T-helper 2 cell treated with Interferon-gamma antibody and Interleukin-4, amounts not matched to agents 5 μg/mL and 100 μg/mL, for 36 hours (primary cell): ENCODE measurements at places on chromosomes 13 and 19.

DNA sequence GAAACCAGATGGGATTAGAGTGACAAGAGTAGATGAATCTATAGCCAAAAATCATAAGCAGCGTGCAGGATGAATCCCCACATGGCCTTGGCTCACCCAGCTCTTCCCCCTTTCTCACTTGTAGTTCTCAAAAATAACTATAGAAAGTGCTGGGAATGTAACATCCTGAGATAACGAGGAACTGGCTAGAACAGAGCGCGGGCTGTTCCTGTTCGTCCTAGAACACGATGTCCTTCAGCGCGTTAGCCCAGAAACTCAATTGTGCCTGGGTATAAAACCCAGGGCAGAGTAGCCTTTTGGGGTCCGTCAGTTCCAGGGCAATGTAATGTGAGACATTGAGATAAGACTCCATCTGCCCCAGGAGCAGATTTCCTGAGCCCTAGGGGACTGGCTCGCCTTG is 326.2 kb downstream of the TSHZ3 start:
- no peaks in the 10 kb centered on the region for H3K36me3 ChIP-seq
- H3K27me3 ChIP-seq = no peaks in the 10 kb centered on the region
- no peak for DNase-seq
- no peak overlapping the region for H3K4me3 ChIP-seq
- no peak overlapping the region for H3K27ac ChIP-seq

- H3K27me3 ChIP-seq = no peaks in the 10 kb centered on the region
- no peak overlapping the region for H3K27ac ChIP-seq
- H3K4me1 ChIP-seq = no peaks in the 10 kb centered on the region
- DNase-seq = no peak
Measured at GRCh38 chr13:33262062-33262487, 23.5 kb downstream of the STARD13 start.

- no peak overlapping the region for H3K27ac ChIP-seq
- no peaks in the 10 kb centered on the region for H3K27me3 ChIP-seq
- H3K4me3 ChIP-seq = no peak overlapping the region
- no peaks in the 10 kb centered on the region for H3K4me1 ChIP-seq
Measured at GRCh38 chr13:68292601-68293000, 1062.5 kb upstream of the PCDH9 start.

DNA sequence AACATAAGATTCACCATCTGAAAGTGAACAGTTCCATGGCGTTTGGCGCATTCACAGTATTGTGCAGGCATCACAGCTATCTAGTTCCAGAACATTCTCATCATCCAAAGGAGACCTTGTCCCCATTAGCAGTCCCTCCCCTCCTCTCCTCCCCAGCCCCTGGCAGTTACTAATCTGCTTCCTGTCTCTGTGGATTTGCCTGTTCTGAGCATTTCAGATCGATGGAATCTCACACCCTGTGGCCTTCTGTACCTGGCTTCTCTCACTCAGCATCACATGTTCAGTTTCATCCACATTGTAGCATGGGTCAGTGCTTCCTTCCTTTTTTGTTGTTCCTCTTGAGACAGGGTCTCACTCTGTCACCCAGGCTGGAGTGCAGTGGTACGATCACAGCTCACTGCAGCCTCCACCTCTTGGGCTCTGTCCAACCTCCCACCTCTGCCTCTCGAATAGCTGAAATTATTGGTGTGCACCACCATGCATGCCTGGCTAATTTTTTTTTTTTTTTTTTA is 34.6 kb downstream of the CRTC1 start:
- H3K36me3 ChIP-seq = no peaks in the 10 kb centered on the region
- no peak overlapping the region for H3K27ac ChIP-seq

GRCh38 chr13:73603646-73604045 is 530.6 kb downstream of the KLF12 start:
- peaks cover 4% of the 10 kb centered on the region for H3K4me1 ChIP-seq
- no peaks in the 10 kb centered on the region for H3K27me3 ChIP-seq
- H3K27ac ChIP-seq = no peak overlapping the region

DNA sequence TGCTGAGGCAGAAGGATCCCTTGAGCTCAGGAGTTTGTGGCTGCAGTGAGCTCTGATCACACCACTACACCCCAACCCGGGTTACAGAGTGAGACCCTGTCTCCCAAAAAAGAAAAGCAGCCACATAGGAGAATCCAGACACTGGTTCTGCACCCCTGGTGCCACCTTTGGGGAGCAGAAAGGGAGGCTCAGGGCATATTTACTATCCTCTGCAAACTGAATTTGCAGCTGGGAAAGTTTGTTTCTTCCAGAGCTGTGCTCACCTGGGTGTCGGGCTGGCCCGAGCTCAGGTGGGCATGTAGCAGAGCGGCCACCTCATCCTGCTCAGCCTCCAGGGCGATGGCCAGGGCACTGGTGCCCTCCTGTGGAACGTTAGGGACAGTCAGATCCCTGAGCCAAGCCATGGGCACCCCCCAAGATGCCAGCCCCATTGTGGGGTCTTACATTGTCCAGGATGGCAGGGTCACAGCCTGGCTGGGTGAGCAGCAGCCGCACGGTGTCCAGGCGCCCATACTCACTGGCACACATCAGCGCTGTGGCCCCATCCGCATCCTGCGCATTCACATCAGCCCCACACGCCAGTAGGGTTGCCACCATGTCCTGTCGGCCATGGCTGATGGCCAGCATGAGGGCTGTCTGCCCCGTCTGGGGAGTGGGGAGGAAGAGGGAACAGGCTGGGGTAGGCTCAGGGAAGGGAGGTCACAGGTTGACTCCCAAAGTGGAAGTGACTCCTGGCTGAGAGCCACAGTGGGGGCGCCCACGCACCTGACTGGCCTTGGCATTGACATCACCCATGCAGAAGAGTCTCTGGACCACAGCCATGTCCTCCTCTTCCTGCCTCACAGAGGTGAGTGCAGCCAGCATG is 3.1 kb downstream of the RPS28 start:
- H3K27ac ChIP-seq = no peak overlapping the region
- no peak overlapping the region for H3K4me3 ChIP-seq
- no peaks in the 10 kb centered on the region for H3K27me3 ChIP-seq
- H3K36me3 ChIP-seq = peaks cover 28% of the 10 kb centered on the region
- peaks cover 20% of the 10 kb centered on the region for H3K4me1 ChIP-seq

- no peak overlapping the region for H3K4me3 ChIP-seq
- DNase-seq = no peak
- H3K27ac ChIP-seq = no peak overlapping the region
- H3K36me3 ChIP-seq = no peaks in the 10 kb centered on the region
- no peaks in the 10 kb centered on the region for H3K27me3 ChIP-seq
Measured at GRCh38 chr13:58994077-58994476, 1169.7 kb downstream of the DIAPH3 start.

GRCh38 chr13:60329221-60329923 is 67.6 kb upstream of the TDRD3 start:
- peaks cover 28% of the 10 kb centered on the region for H3K27me3 ChIP-seq
- no peak for DNase-seq
- H3K36me3 ChIP-seq = no peaks in the 10 kb centered on the region
- H3K27ac ChIP-seq = no peak overlapping the region
- H3K4me3 ChIP-seq = no peak overlapping the region

DNA sequence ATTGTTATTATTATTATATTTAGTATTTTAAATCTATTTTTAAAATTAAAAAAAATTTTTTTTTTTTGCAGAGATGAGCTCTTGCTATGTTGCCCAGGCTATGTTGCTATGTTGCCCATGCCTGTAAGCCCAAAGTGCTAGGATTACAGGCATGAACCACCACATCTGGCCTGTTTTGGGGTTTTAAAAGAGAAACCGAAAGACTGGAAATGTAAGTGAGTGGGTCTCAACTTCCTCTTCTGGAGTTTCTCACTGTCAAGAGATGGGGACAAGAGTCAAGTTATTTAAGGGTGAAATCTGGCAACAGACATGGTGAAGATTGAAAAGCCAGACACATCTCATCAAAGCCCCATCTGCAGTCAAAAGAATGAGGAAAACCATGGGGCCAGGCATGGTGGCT is 4.2 kb upstream of the OR7G3 start:
- H3K27me3 ChIP-seq = peaks cover 2% of the 10 kb centered on the region
- no peak for DNase-seq
- H3K27ac ChIP-seq = no peak overlapping the region
- peaks cover 6% of the 10 kb centered on the region for H3K4me1 ChIP-seq
- no peaks in the 10 kb centered on the region for H3K36me3 ChIP-seq

DNA sequence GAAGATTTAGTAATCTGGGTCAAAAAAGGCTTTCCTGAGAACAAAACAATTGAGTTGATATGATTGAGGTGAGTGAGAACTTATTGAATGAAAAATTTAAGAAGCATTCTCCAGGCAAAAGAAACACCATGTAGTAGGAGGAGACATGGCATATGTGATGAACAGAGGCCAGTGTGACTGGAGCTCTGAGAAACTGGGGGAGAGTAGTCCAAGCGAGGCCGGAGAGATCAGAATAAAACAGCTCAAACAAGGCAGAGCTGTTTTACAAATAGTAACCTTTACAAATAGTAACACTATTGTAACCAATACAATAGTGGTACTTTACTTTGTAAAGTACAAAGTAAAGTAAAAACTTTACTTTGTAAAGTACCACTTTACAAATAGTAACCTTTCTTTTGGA is 1159.1 kb downstream of the PCDH9 start:
- H3K27me3 ChIP-seq = no peaks in the 10 kb centered on the region
- H3K36me3 ChIP-seq = no peaks in the 10 kb centered on the region
- no peaks in the 10 kb centered on the region for H3K4me1 ChIP-seq
- H3K4me3 ChIP-seq = no peak overlapping the region
- no peak overlapping the region for H3K27ac ChIP-seq
- DNase-seq = no peak

GRCh38 chr13:39563470-39563735 is 39.6 kb downstream of the LHFPL6 start:
- no peaks in the 10 kb centered on the region for H3K4me1 ChIP-seq
- H3K27ac ChIP-seq = no peak overlapping the region
- no peak for DNase-seq

- no peak overlapping the region for H3K27ac ChIP-seq
- H3K36me3 ChIP-seq = no peaks in the 10 kb centered on the region
- no peak overlapping the region for H3K4me3 ChIP-seq
- DNase-seq = no peak
- no peaks in the 10 kb centered on the region for H3K4me1 ChIP-seq
Measured at GRCh38 chr13:24087605-24088225, 72.8 kb upstream of the SPATA13 start.

GRCh38 chr13:77696879-77697216 is 639 bp upstream of the SLAIN1 start:
- peak overlapping the region; percentile 38 for H3K27ac ChIP-seq
- peak overlapping the region; percentile 84 for H3K4me3 ChIP-seq
- H3K4me1 ChIP-seq = peaks cover 36% of the 10 kb centered on the region
- DNase-seq = no peak
- peaks cover 36% of the 10 kb centered on the region for H3K27me3 ChIP-seq

- H3K4me3 ChIP-seq = no peak overlapping the region
- H3K4me1 ChIP-seq = peaks cover 20% of the 10 kb centered on the region
- peaks cover 27% of the 10 kb centered on the region for H3K27me3 ChIP-seq
- no peak overlapping the region for H3K27ac ChIP-seq
- DNase-seq = no peak
- peaks cover 2% of the 10 kb centered on the region for H3K36me3 ChIP-seq
Measured at GRCh38 chr19:11384778-11385129, 640 bp upstream of the EPOR start.

DNA sequence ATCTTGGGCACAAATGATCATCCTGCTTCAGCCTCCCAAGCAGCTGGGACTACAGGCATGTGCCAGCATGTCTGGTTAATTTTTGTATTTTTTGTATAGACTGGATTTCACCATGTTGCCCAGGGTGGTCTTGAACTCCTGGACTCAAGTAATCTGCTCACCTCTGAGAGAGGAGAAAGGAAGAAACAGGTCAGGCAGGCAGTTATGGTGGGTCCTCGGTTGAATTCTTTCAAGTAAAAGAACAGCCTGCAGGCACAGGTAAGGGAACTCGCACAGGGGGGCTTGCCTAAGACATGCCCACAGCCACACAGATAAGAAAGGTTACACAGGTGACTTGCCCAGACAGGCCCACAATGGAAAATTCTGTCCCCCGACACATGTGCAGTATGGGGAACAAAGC is 34.8 kb upstream of the CYSLTR2 start:
- H3K4me3 ChIP-seq = no peak overlapping the region
- DNase-seq = no peak
- no peaks in the 10 kb centered on the region for H3K36me3 ChIP-seq
- no peaks in the 10 kb centered on the region for H3K27me3 ChIP-seq
- H3K27ac ChIP-seq = no peak overlapping the region
- no peaks in the 10 kb centered on the region for H3K4me1 ChIP-seq

DNA sequence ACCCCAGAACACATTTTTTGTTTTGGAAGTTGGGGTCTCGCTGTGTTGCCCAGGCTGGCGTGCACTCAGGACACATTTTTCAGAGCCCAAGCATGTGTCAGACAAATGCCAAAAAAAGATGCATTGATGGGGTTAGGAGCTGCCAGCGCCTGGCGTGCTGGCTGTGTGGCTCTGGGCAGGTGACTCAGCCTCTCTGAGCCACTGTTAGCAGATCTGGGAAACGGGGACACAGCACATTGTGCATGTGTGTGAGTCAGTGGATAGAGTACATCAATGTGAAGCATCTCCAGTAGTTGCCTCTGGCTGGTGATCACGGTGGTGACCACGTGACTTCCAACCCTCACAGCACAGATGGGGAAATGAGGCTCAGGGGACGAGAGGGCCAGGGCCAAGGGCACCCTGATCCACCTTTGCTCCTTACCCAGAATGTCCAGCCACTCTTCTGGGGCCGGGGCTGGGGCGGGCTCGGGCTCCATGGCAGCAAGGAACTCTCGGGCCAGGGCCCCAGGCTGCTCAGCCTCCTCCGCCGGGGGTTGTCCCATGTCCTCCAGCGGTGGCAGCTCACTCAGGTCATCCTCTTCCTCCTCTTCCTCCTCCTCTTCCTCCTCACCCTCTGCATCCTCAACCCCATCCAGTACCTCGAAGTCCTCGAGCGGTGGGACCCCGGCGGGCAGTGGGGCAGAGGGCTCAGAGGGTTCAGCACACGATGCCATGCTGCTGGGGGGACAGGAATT is 1.9 kb downstream of the FKBP8 start:
- peak overlapping the region; percentile 8 for H3K4me3 ChIP-seq
- no peaks in the 10 kb centered on the region for H3K27me3 ChIP-seq
- peaks cover 17% of the 10 kb centered on the region for H3K4me1 ChIP-seq
- no peak for DNase-seq

GRCh38 chr19:15223649-15224361 is 8.4 kb downstream of the EPHX3 start:
- peak overlapping the region; percentile 36 for H3K27ac ChIP-seq
- peaks cover 8% of the 10 kb centered on the region for H3K4me1 ChIP-seq
- no peak for DNase-seq
- peak overlapping the region; percentile 78 for H3K4me3 ChIP-seq

- no peak overlapping the region for H3K27ac ChIP-seq
- H3K4me1 ChIP-seq = no peaks in the 10 kb centered on the region
- peaks cover 71% of the 10 kb centered on the region for H3K36me3 ChIP-seq
- no peak for DNase-seq
- no peak overlapping the region for H3K4me3 ChIP-seq
Measured at GRCh38 chr19:20558011-20558410, 7.6 kb downstream of the ZNF737 start.

DNA sequence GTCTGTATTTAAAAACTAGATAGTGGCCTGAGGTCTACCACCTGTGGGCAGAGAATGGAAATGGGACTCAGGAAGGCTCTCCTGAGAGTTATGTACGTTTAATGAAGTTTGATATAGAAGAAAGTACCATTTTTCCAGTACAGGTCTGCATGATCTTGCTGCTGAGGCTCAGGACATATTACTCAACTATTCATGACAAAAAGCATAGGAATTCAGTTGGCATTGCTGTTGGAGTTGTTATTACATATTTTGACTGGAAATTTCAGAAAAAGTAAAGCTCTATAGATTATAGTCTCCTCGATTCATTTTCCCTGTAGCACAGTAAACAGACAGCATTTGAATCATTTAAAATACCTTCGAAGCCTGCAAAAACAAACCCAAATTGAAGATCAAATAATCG is 469.8 kb downstream of the DCT start:
- H3K27me3 ChIP-seq = no peaks in the 10 kb centered on the region
- no peaks in the 10 kb centered on the region for H3K36me3 ChIP-seq
- H3K4me3 ChIP-seq = no peak overlapping the region
- H3K27ac ChIP-seq = no peak overlapping the region
- H3K4me1 ChIP-seq = no peaks in the 10 kb centered on the region
